ENCODE measurements at places on chromosomes 2 and 18. TPM values are rescaled to one million over a fixed set of nuclear protein-coding genes. Genes with fewer than 3 reads are reported as not detected.

The MAPRE3 gene
- total RNA-seq: 4.1 TPM

The CHRNG gene
- not detected for total RNA-seq

The GAD1 gene
- total RNA-seq: 6.5 TPM

The RNF25 gene
- total RNA-seq: 29.2 TPM

The SLC30A3 gene
- total RNA-seq: 0.86 TPM

The CD207 gene
- total RNA-seq: not detected

The PROC gene
- total RNA-seq: not detected

DNA sequence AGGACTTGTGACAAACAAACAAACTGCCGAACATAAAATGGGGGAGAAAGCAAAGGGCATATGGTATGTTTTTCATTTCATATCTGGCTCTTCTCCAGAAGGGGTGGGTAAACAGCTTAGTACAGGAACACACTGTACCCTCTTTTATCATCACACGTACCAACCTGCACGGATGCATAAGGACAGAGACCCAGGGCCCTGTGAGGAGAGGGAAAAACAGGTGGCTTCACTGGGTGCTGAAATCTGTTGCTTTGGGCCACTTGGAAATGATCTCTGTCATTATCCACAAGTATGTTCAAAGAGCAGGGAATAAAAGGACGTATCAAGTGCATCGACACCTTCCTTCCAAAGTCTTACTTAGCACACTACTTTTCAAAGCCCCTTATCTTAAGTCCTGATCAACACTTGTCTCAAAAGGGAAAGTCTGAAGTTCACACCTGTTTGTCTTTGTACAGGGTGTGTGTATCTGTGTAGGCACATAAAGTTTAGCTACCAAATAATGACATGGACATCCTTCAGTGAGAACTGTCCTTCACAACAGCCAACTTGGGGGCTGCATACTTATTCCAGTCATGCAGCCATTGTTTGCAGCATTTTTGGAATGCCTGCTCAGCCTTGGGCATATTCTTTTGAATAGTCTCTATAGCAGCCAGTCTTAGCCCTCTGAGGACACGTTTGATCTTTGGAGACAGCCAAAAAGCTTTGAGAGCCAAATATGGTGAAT is 60.6 kb downstream of the IRS1 start:
- DNase-seq: no peak

DNA sequence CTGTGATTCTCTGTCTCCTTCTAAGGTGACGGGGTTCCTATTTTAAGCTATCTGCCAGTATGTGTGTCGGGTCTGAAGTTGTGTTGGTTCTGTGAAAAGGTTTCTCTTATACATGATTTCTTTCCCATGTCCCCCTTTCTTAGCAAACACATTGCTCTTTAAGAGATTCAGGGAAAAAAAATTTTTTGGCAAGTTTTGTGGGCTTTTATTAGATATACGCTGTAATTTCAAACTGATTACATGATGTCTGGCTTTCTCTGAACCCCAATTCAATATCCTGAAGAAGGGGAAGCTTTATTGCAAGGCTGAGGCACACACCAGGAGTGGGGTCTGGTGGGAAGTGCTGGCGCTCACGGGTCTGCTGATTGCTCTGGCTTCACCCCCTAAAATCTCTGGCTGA is 210.6 kb downstream of the AGPS start:
- no peak for DNase-seq

GRCh38 chr2:30730736-30731647 is 76.3 kb downstream of the CAPN13 start:
- no peak for DNase-seq

DNA sequence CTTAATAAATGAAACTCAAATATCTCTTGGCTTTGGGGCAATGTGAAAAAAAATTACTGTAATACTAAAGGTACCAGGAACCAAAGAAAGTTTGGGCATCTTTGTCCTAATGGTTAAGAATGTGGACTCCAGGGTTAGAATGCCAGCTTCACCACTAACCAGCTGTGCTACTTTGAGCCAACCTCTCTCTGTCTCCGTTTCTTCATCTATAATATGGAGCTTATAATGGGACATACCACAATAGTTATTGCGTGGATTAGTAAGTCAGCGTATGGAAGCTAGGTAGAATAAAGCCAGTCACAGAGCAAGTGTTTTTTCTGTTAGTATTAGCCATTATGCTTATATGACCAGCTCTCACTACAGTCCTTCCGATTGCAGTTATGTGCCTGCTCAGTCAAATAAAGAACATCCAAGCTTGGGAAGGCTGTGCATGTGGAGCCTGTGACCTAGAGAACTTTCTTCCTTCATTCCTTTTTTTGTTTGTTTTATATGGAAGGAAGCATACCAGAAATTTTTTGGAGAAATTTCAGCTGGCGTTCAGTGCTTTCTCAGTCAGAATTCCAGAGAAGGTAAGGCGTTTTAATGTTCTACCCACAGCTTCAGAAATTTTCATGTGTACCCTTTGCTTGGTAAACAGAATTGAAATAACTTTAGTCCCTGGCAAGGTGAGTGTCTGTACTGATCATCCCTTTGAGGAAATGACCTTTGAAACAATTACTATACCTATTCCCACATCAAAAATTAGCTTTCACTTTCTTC is 114.0 kb upstream of the RND3 start:
- no peak for DNase-seq

DNA sequence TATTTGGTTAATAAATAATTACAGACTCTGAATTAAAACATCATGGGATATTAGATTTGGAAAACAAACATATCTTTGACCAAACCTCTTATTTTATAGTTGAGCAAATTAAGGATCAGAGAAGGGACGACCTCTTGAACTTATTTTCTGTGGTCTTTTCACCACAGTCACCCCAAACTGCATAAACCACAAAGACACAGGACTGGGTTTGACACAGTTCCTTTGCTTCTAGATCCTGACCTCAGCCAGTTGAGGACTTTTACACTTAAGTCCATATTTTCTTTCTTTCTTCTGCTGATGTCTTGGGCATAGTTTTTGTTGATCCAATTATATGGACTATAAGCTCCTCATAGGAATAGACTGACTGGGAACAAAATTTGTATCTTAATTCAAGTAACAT is 234.0 kb upstream of the SLC14A2 start:
- DNase-seq: no peak

DNA sequence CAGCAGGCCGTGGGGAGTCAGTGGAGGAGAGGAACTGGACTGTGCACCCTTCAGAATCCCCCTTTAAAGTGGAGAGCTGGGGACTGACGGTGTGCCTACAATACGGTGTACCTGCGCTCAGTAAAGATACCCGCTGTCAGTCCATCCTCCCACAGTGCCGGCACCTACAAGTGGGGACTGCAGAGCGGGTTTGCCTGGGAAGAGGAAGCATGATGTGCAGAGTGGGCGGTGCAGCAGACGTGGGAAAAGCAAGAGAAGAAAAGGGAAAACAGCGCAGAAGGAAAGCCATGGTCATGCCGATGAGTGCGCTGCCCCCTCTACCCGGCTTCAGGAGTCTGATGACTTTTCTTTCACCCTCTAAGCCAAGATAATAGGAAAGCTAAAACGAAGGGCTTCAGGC is 148.0 kb downstream of the TPO start:
- DNase-seq: no peak

GRCh38 chr18:37452682-37453385 is 112.8 kb downstream of the CELF4 start:
- no peak for DNase-seq

DNA sequence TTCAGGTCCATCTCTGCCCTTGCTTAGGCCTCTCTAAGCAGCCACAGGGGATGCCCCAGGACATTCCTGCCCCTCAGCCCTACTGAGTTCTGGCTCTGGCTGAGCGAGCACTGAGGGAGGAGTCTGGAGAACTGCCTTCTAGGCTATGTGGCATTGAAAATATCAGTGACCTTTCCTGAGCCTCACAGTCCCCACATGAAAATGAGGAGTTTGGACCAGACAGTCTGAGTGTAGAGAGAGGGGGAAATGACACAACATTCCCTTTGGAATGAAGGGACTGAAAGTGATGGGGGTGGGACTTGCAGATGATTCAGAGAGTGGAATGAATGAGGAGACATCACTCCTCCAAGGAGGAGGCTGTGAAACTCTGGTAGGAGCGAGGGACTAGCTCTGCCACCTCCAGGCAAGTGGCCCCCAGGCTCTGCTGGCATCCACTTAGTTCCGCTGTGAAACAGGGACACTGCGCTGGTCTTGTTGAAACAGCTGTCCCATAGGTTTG is 8.0 kb downstream of the TNS1 start:
- DNase-seq: no peak

DNA sequence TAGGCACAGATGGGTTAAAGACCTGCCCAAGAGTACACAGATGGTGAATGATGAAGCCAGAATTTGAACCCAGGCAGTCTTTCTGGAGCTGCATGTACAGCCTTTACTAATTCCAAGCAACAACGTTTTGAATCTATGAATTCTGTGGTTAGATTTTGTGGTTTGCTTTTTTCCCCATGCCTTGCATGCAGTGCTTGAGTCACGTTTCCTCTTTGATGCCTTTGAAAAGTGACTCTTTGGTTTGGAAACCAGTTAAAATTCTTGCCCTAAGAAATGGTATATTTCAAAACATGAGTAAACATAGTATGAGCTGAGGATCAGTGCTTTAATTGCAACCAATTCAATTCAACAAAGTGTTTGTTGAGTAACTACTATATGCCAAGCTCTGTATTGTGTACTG is 48.2 kb upstream of the PPM1B start:
- DNase-seq: peak; percentile 38

GRCh38 chr2:173545364-173545763 is 190.7 kb downstream of the CDCA7 start:
- no peak for DNase-seq

DNA sequence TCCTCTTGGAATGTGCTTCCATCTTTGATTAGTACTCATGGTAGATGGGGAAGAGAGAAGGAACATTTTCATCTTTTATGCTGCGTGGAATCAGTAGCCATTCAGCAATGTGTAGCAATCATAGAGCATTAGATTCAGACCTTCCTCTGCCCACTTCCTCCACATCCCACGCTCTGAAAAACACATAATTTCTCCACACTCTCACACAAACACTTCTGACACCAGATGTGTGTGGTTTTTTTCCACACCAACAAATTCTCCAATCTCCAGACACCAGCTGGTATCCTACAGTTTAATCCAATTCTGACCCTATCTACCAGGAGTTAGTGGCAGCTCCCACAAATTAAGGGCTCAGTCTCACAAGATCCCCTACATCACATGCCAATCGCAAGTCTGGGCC is 103.3 kb downstream of the AOX1 start:
- no peak for DNase-seq

DNA sequence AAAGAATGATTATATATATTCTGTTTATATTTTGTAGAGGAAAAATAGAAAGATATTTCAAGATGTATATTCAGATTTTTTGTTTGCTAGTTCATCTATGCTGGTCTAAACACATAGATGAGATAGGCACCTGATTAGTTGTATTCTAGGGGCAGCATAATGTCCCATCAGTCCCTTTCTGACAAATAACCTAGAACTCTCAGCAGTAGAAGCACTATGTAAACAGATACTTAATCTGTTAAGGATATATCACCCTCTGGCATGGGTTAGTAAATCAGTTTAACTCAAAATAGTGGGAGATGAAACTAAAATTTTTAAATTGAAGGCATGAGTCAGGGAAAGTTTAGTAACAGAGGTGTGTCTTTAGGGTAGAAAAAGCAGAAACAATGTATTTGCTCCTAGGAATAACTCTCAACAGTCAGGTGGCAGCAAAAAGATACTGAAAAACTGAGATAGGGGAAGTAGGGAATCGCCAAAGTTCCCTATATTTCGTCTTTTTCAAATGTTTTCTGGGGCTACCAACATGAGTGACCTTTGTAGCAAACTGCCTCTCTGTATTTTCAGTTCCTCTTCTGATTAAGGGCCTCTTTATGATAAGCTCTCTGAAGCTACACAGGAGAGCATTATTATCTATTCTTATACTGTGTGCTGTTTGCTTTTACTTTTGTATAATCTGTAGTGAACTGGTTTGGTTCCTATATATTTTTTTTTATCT is 5.7 kb downstream of the PPP1R1C start:
- no peak for DNase-seq

GRCh38 chr2:953975-954686 is 3.5 kb downstream of the SNTG2 start:
- DNase-seq: no peak

DNA sequence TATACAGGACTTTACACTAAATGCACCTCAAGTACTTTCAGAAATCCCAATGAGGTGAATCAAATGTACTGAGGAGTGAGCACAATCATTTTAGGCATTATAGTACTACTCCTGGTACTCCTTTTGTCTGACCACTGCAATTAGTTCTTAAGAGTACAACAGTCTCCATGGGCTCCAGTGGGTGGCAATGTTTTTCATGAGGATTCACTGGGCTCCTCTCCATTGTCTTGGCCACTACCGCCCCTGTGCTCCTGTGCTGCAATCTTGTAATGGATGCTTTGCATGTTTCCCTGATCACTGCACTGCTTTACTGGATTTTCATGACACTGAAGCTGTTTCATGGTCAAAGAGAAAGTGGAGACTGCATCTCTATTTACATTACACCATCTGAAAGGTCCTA is 268.5 kb upstream of the ZSWIM2 start:
- DNase-seq: no peak

GRCh38 chr2:26701596-26701995 is 9.1 kb downstream of the KCNK3 start:
- DNase-seq: no peak

- DNase-seq: no peak
These were observed 235.2 kb upstream of the THSD7B start for GRCh38 chr2:136530146-136530545.

GRCh38 chr18:47184419-47185050 is 8.4 kb upstream of the IER3IP1 start:
- peak; percentile 33 for DNase-seq

GRCh38 chr2:219499058-219499307 is 292 bp downstream of the GMPPA start:
- no peak for DNase-seq

DNA sequence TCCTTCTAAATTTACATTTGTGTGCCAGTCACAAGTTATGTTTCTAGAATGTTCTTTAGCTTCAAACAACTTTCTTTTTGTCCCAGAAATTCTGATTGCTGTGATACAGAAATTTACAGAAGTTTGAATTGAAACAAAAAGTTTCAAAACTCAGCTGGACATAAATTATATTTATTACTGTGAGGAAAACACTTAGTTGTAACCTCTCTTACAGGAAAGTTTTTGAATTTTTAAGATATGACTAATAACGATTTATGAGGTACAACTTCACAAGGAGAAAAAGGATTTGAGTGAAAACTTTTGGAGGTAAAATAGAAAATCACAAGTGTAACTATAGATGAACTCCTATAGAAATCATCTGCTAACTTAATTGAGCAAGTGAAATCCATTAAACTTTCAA is 205.3 kb downstream of the TMEM247 start:
- no peak for DNase-seq

DNA sequence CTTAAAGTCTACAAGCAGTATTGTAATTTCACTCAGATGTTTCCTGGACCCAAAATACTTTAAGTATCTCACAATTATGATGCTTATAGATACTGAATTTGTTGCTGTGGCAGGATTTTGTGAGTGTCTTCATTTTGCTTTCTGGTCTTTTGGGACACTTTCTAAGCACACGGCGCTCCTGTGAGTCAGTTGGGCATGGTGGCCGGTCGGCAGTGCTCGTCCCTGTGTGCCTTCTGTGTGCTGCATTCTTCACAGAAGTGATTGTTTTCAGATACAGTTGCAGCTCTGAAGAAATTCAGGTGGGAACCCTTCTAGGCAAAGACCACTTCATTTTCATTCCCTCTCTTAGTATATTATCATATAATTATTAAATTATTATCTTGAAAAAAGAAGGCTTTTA is 273.3 kb downstream of the ZNF407 start:
- no peak for DNase-seq

- no peak for DNase-seq
These were observed 121.0 kb downstream of the SUCLG1 start for GRCh38 chr2:84338069-84338468.

GRCh38 chr18:75341267-75341666 is 86.2 kb downstream of the SMIM21 start:
- DNase-seq: no peak

- no peak for DNase-seq
These were observed 730.6 kb downstream of the TSN start for GRCh38 chr2:122486086-122486485.
